Right renal cortex interstitium (tissue), 3 donors: ENCODE measurements at places on chromosomes 6 and 20. TPM values are rescaled to one million over a fixed set of nuclear protein-coding genes. Genes with fewer than 3 reads are reported as not detected.

DNA sequence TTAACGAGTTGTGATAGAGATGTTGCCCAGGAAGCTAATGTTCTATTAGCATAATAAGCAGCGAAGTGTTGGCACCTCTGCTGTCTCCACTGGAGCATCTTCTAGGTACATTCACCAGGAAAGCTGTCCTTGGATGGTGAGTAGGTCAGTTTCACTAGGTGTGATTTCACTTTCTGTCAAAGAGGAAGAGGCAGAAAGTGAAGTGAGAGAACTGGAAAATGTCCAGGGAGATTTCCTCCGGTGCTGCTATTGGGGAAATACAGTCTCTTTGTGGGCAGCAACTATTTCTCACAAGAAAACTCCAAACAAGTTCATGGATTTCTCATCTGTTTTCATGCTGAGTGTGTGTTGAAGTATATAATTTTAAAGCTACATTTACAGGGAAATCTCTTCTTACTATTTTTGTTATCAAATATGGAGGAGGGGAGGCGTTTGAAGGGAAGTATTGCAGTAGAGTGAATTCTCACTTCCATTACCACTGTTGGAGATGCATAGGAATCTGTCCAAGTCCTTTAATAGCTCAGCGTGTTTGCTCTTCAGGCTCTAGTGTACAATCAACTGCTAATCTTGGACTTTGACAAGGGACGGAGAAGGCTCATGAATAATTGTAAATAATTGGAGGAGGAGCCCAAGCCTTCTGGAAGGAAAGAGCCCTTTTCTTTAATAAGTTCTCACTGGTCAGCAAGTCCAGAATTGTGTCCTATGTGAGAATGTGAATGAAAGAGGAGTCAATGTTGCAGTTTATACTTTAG lies 16.1 kb upstream of the TSBP1 start:
- DNase-seq: no peak

DNA sequence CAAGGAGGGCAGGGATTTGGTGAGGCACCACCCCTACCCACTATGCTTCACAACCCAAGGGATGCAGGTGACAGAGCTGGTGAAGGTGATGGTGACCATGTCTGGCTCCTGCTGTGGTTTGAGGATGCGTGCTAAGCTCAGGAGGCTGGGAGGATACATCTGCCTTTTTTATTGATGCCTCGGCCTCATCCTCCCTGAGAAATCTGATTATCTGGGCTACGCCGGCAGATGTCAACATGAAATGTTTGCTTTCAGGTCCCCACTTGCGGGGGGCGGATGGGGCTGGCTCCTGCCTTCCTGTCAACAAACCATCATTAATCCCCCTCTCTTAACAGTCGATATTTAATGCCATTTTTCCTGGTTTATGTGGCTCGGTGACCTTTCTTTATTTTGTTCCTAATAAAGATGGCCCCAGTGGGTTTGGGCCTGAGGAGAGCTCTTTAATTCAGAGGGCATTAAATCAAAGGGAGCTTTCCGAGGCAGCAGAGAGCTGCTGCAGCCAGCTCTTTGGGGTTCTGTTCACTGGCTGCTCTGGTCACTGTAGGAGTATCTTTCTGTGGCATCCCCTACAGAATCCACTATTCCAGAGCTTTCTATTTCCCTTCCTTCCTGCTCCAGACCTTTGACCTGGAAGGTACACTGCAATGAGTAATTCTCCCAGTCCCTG lies 33.5 kb upstream of the LRFN2 start:
- no peak for DNase-seq

Gene TRIM10
- polyA plus RNA-seq: 0.82 TPM

DNA sequence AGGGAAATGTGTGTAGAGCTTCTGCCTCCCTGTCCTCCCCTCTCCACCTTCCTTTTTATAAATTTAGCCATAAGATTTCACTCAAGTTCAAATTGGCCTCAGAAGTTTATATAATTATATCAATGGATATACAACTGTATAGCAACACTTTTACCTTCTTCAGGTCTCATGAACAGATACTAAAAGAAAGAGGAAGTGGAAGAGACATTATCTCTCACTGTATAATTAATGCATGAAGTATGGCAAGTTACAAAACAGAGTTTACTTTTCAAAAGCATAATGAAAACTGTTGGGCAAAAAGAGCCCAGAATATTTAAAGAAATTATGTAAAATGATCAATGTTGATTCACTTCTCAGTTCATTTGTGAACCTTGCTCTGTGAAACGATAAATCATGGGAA lies 99.7 kb downstream of the PDE7B start:
- no peak for DNase-seq

Gene SYCP2L
- 3.5 TPM for polyA plus RNA-seq

Gene OR2J3
- not detected for polyA plus RNA-seq

GRCh38 chr6:3210024-3210610 lies 17.3 kb downstream of the TUBB2B start:
- DNase-seq: no peak

DNA sequence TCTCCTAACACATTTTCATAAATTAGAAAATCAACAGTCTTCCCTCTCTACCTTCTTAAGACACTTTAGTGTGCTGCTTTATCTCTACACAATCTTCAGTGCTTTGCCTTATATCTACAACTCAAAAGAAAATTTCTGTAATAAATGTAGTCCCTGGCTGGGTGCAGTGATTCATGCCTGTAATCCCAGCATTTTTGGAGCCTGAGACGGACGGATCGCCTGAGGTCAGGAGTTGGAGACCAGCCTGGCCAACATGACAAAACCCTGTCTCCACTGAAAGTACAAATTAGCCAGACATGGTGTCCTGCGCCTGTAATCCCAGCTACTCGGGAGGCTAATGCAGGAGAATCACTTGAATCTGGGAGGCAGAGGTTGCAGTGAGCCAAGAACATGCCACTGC lies 9.7 kb upstream of the EDN1 start:
- DNase-seq: no peak

DNA sequence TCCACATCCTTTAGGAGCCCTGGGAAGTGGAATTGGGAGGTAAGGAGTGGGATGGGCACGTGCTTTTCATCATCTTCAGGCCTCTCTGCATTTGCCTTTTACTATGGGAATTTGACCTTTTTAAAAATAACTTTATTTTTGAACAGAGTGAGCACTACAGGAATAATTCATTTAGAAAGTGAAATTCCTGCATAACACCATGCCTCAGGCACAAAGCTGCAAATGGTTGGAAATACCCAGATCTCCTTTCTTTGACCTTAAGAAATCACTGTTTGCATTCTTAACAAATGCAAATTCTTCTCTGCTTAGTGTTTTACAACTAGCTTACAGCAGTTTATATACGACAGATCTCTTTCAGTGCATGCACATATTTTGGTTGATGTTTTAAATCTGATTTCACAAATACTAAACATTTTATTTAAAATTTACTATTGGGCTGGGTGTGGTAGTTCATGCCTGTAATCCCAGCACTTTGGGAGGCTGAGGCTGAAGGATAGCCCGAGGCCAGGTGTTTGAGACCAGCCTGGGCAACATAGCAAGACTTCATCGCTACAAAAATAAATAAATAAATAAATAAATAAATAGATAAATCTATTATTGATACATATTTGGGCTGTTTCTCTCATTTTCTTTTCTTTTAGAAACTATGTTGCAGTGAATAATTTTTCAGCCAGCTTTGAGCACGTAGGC lies 24.5 kb downstream of the CST8 start:
- no peak for DNase-seq

DNA sequence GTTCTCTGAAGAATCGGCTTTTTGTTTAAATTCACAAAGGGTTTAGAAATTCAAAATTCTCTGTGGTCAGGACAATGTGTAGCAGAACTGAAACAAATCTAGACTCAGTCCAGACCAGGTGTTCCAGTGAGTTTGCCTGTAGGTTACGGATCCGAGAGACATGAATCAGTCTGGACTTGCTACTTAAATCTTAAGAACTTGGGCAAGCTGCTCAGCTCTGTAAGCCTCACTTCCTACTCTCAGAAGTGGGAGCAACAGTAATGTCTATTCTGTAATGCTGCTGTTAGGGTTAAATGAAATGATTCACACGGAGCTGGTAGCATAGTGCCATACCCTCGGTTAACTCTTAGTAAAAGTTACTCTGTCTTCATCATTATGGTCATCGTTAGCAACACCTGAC lies 37.7 kb downstream of the HECA start:
- no peak for DNase-seq

GRCh38 chr6:79898076-79898475 lies 49.3 kb downstream of the ELOVL4 start:
- no peak for DNase-seq

Gene PRR3
- polyA plus RNA-seq: 31.5 TPM

- DNase-seq: no peak
Measured at GRCh38 chr6:36848658-36849441, 9.6 kb upstream of the CPNE5 start.

DNA sequence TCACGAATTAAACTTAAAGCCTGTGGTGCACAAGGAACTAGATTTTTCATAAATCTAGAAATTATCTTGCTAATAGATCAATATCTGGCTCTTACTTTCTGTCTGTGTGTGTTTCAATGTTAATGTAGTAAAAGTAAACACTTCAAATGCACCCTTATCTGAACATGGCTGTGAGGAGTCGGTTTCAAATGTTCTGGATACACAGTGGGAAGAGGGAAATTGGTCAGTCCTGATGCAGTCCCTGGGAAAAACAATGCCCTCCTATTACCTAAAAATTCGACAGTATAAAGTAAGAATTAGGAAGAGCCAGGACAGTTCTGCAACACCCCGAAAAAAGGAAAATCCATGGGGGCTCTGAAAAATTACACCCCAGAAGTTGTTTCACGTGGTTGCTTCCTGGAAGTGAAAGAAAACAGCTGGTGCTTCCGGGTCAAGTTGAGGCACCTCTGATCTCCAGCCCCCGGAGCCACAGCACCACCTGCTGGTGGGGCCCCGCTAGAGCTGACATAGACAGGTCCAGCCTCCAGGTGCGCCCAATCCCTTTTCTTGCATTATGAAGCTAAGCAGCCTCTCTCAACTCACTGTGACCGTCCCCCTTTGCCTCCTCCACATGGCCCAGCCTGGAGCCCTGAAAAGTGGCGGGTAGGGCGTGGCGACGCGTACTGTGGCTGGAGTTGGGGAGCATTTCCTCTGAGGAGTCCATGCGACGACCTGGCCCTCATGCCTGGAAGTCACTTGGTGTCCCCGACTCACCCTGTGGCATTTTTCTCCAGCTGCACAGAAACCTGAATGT lies 8.3 kb downstream of the SEMG2 start:
- no peak for DNase-seq

DNA sequence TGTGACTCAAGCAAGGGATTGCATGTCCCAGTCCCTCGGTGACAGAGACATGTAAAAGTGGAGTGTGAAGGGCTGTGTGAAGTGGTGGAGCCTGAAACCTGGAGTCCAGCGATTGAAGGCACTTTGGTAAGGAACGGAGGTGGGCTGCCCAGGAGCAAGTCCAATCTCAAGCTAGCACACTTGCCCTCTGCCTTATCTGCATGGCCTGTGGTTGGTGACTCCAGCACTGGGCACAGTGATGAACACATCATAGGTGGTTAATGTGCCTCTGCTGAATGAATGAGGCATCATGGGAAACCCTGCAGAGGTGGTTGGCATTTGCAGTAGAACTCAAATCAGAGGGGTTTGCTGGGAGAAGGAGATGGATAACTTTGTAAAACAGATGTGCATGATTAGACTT lies 14.9 kb upstream of the ULBP3 start:
- DNase-seq: no peak

DNA sequence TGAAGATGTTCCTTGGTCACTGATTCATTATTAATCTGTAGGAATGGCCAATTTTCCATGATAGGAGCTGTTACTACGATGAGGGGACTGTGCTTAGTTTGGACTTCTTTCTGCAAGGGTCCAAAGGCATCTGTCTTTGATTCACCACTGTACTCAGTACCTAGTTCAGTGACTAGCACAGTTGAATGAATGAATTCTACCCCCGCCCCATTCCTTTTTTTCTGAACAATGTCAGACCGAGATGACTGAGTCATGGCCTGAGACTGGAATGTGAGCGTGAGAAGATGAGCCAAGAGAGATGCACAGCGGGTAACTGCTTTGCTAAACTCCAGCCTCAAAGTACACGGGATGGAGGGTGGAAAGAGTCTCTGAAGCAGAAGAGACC lies 419 bp upstream of the SNHG17 start:
- DNase-seq: no peak
